ENCODE measurements at places on chromosomes 2 and 18. TPM values are rescaled to one million over a fixed set of nuclear protein-coding genes. Genes with fewer than 3 reads are reported as not detected.

DNA sequence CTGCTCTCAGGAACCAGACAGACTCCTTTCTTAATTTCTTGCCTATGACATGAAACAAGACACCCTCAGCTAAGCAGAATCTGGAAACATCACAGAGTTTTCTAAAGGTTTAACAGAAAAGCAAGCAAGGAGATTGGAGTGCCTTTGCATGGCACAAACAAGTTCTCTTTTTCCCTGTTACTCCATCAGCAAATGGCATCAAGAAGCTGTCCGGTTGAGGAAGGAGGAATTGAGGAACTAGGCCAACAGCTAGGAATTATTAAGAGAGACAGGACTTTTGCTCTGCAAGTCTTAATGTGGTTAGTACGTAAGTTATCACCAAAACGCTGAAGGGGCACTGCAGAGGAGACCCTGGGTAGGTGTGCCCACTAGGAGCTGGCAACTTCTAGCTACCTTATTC, 53.2 kb downstream of the NEB start:
- no peak for DNase-seq
- no peak overlapping the region for H3K27ac ChIP-seq
- no peak overlapping the region for H3K4me3 ChIP-seq
- no peaks in the 10 kb centered on the region for H3K36me3 ChIP-seq
- H3K27me3 ChIP-seq = no peaks in the 10 kb centered on the region

- no peaks in the 10 kb centered on the region for H3K27me3 ChIP-seq
- no peak for DNase-seq
- no peaks in the 10 kb centered on the region for H3K4me1 ChIP-seq
- H3K27ac ChIP-seq = no peak overlapping the region
- no peaks in the 10 kb centered on the region for H3K36me3 ChIP-seq
These were observed 99.8 kb downstream of the EN1 start for GRCh38 chr2:118747637-118748036.

- H3K27ac ChIP-seq = peak overlapping the region; percentile 13
- no peaks in the 10 kb centered on the region for H3K27me3 ChIP-seq
- H3K4me1 ChIP-seq = peaks cover 18% of the 10 kb centered on the region
- H3K36me3 ChIP-seq = no peaks in the 10 kb centered on the region
- peak; percentile 84 for DNase-seq
These were observed 31.1 kb downstream of the TMEM178A start for GRCh38 chr2:39696838-39697237.

Gene REG3A
- not detected for polyA plus RNA-seq

- no peak overlapping the region for H3K27ac ChIP-seq
- H3K4me3 ChIP-seq = no peak overlapping the region
- no peaks in the 10 kb centered on the region for H3K27me3 ChIP-seq
- H3K36me3 ChIP-seq = peaks cover 4% of the 10 kb centered on the region
These were observed 7.5 kb downstream of the MAP4K4 start for GRCh38 chr2:101704816-101705578.

Gene TPO
- polyA plus RNA-seq = not detected

DNA sequence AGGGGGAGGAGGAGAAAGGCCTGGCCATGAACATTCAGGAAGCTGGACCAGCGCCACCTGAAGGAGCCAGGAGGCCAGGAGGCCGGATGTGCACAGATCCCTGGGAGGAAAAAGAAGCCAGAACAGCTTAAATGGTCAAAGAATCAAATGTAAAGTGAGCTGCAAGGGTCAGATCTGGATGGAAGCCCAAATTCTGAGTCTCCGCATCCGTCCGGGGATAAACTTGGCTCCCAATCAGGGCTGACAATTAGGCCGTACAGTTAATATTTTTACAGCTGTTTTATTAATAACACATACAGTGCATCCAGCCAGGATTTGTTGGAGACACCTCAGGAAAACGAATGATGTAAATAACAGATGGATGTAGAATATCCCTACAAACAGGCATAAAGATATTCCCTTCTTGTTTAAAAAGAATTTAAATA, 495.1 kb upstream of the TCF4 start:
- no peaks in the 10 kb centered on the region for H3K27me3 ChIP-seq
- peaks cover 26% of the 10 kb centered on the region for H3K4me1 ChIP-seq
- H3K36me3 ChIP-seq = no peaks in the 10 kb centered on the region
- H3K27ac ChIP-seq = peak overlapping the region; percentile 95
- DNase-seq = peak; percentile 99
- no peak overlapping the region for H3K4me3 ChIP-seq

GRCh38 chr18:27661320-27662018, 476.4 kb upstream of the CHST9 start:
- no peaks in the 10 kb centered on the region for H3K36me3 ChIP-seq
- H3K27ac ChIP-seq = no peak overlapping the region
- H3K4me3 ChIP-seq = no peak overlapping the region
- no peak for DNase-seq

Gene CKAP2L
- polyA plus RNA-seq = 3.4 TPM

- H3K27ac ChIP-seq = no peak overlapping the region
- no peaks in the 10 kb centered on the region for H3K36me3 ChIP-seq
- H3K27me3 ChIP-seq = no peaks in the 10 kb centered on the region
These were observed 13.1 kb downstream of the KCNIP3 start for GRCh38 chr2:95310216-95310615.

DNA sequence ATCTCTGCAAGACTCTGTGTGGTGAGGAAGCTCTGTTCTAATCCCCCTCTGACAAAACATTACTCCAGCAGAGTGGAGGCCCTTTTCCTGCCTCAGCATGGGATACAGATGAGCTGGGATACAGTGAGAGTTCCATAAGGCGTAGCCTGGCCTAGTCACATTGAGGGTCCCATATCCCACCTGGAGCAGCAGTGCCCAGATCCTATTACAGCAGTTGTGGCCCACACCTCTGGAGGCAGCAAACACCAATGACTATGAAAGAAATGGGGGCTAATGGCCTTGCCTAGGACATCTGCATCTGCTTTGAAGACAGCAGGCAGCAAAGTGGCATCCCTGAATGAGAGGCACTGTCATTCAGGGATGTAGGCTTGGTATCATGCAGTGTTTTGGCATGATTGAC, 534.5 kb downstream of the TDRD15 start:
- H3K27ac ChIP-seq = no peak overlapping the region
- H3K36me3 ChIP-seq = no peaks in the 10 kb centered on the region
- no peaks in the 10 kb centered on the region for H3K4me1 ChIP-seq
- H3K27me3 ChIP-seq = no peaks in the 10 kb centered on the region

DNA sequence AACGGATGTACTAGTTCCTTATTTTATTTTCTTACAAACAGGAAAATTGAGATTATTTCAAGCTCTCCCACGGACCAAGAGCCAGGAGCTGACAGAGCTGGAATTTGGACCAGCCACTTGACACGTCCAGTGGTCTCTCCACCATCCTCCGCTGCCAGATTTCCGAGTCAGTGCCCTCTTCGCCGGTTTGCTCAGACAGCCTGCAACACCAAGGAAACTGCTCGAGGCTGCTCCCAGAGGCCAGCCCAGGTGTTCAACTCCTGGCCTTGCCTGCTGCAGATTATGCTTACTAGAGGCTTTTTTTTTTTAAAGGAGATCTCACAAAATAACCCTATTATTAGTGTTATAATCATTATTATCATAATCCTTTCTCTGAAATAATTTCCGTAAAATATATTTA, 779.8 kb downstream of the RNF144A start:
- H3K27ac ChIP-seq = no peak overlapping the region
- no peak for DNase-seq
- H3K27me3 ChIP-seq = no peaks in the 10 kb centered on the region
- no peaks in the 10 kb centered on the region for H3K4me1 ChIP-seq
- no peak overlapping the region for H3K4me3 ChIP-seq
- H3K36me3 ChIP-seq = no peaks in the 10 kb centered on the region

Gene MROH2A
- not detected for polyA plus RNA-seq

Gene TRPM8
- not detected for polyA plus RNA-seq

Measured in endothelial cell of umbilical vein (primary cell).